Pericardium fibroblast (primary cell): ENCODE measurements at places on chromosomes 3 and 15. TPM values are rescaled to one million over a fixed set of nuclear protein-coding genes. Genes with fewer than 3 reads are reported as not detected.

SMAD6 gene
- 16.0 and 52.3 TPM in 2 replicates for total RNA-seq

NEO1 gene
- 34.0 and 51.3 TPM in 2 replicates for total RNA-seq

ZBTB47 gene
- 28.9 and 34.1 TPM in 2 replicates for total RNA-seq

NANOGP8 gene
- not detected in 2 replicates for total RNA-seq

P2RY12 gene
- 0.26 and 1.1 TPM in 2 replicates for total RNA-seq

NDUFB4 gene
- 97.4 and 126 TPM in 2 replicates for total RNA-seq

BCL6 gene
- 22.9 and 34.6 TPM in 2 replicates for total RNA-seq

TRAT1 gene
- total RNA-seq: not detected in 2 replicates

DGKG gene
- not detected in 2 replicates for total RNA-seq

UBL7 gene
- 64.3 and 66.7 TPM in 2 replicates for total RNA-seq

CSPG4 gene
- 8.2 and 17.9 TPM in 2 replicates for total RNA-seq

ARHGAP11A gene
- total RNA-seq: 2.3 and 3.3 TPM in 2 replicates

SERPINI1 gene
- 1.3 and 4.6 TPM in 2 replicates for total RNA-seq

PRR23A gene
- not detected in 2 replicates for total RNA-seq

COL6A6 gene
- 0.26 and 5.0 TPM in 2 replicates for total RNA-seq

FAM81A gene
- 0.12 TPM in 1 of 2 replicates, not detected in the other for total RNA-seq
